ENCODE measurements at places on chromosomes 1 and 21. TPM values are rescaled to one million over a fixed set of nuclear protein-coding genes. Genes with fewer than 3 reads are reported as not detected.

The CLEC20A gene
- not detected for total RNA-seq

The TMOD4 gene
- total RNA-seq: 0.83 TPM

The LCE2C gene
- not detected for total RNA-seq

The MATN1 gene
- total RNA-seq: 0.57 TPM

DNA sequence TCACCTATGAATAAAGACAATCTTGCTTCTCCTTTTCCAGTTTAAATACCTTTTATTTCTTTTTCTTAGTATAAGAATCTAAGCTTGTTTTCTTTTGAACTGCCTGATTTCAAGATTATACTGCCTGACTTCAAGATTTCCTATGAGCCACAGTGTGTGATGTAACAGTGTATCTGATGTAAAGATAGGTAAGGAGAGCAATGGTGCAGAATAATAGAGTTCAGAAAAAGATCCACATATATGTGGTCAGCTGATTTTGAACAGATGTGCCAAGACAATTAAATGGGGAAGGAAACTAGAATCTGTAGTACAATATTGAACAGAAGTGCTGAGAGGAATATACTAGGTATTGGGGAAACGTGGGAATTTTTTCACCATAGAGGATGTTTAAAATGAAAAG lies 21.0 kb downstream of the EXO1 start:
- no peak overlapping the region for H3K27ac ChIP-seq
- no peak overlapping the region for H3K4me3 ChIP-seq
- H3K4me1 ChIP-seq: no peaks in the 10 kb centered on the region
- DNase-seq: no peak
- H3K36me3 ChIP-seq: no peaks in the 10 kb centered on the region

- no peak for DNase-seq
- H3K36me3 ChIP-seq: peaks cover 18% of the 10 kb centered on the region
- H3K4me3 ChIP-seq: no peak overlapping the region
- H3K4me1 ChIP-seq: no peaks in the 10 kb centered on the region
- H3K27me3 ChIP-seq: no peaks in the 10 kb centered on the region
Observed at GRCh38 chr1:167782946-167783345, 61.2 kb downstream of the MPZL1 start.

DNA sequence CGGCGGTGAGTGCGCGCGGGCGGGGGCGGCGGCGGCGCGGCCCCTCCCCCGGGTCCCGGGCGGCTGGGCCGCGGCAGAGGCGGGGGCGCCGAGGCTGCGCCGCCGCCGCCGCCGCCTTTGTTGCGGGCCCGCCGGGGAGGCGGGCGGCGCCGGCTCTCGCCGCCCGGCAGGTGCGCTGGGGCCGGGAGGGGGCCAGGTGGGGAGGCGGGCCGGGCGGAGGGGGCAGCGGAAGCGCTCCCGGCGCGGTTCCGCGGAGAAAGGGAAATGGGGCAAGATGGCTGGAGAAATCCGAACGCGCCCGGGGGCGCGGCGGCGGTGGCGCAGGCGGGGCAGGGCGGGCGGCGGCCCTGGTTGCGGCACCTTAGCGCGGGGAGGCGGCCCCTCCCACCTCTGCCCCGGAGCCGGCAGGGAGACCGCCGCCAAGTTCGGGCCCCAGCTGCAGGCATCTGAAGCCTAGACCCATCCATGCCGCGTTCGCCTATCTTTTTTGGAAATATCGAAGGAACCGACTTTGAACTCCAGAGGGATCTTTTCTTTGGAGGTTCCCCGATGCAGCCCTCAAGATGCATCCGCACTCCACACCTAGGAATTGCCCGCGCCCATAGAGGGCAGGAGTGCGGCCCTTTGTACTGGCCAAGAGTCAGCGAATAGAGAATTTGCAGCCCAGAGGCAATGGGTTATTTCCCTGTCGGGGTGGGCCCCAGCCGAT lies 479 bp downstream of the POGK start:
- peak; percentile 46 for DNase-seq
- peaks cover 10% of the 10 kb centered on the region for H3K4me1 ChIP-seq
- peak overlapping the region; percentile 98 for H3K27ac ChIP-seq
- no peaks in the 10 kb centered on the region for H3K27me3 ChIP-seq
- H3K4me3 ChIP-seq: peak overlapping the region; percentile 62

DNA sequence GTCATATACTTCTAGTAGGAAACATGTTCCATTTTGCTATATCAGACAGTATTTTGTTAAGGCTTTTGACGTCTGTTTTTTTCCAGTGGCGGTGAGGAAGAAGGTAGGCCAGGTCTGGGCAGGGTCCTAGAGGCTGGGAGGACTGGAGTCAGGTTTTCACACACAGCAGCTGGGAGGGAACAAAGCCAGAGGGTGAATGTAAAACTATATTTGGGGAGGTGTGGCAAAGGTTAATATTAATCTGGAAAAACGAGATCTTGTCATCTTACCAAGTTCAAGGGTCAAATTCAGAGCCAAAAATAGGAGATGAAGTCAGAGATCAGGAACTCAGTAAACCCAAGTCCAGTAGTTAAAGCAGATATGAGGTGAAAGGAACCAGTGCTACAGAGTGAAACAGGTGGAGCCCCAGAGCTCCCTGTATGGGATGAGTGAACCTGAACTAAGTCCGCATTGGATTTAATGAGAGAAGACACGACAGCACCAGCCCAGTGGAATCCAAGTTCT lies 10.7 kb upstream of the OTUD7B start:
- peak overlapping the region; percentile 70 for H3K27ac ChIP-seq
- H3K36me3 ChIP-seq: no peaks in the 10 kb centered on the region

DNA sequence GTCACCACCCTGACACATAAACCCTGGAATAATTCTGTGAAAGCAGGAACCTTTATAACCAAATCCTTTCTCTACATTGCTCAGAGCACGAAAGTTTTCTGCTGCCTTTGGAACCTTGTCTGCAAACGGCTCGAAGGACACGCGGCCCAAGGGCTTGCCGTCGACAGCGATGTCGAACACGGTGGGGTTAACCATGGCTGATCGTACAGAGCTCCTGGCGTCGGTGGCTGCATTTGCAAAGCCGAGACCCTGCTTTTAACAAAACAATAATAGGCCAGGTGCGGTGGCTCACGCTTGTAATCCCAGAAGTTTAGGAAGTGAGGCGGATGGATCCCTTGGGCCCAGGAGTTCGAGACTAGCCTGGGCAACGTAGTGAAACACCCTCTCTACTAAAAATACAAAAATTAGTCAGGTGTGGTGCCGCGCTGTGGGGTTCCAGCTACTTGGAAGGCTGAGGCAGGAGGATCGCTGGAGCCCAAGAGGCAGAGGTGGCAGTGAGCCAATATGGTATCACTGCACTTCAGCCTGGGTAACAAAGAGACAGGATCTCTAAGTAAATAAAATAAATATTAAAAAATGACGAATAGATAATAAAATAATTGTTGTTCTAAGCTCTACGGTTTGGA lies 2.2 kb upstream of the EIF2B3 start:
- H3K4me1 ChIP-seq: peaks cover 10% of the 10 kb centered on the region
- no peaks in the 10 kb centered on the region for H3K27me3 ChIP-seq
- DNase-seq: no peak

- no peaks in the 10 kb centered on the region for H3K27me3 ChIP-seq
- no peak overlapping the region for H3K27ac ChIP-seq
- H3K36me3 ChIP-seq: no peaks in the 10 kb centered on the region
- no peak for DNase-seq
- H3K4me3 ChIP-seq: no peak overlapping the region
- no peaks in the 10 kb centered on the region for H3K4me1 ChIP-seq
Observed at GRCh38 chr21:38468989-38469388, 29.3 kb downstream of the ERG start.

DNA sequence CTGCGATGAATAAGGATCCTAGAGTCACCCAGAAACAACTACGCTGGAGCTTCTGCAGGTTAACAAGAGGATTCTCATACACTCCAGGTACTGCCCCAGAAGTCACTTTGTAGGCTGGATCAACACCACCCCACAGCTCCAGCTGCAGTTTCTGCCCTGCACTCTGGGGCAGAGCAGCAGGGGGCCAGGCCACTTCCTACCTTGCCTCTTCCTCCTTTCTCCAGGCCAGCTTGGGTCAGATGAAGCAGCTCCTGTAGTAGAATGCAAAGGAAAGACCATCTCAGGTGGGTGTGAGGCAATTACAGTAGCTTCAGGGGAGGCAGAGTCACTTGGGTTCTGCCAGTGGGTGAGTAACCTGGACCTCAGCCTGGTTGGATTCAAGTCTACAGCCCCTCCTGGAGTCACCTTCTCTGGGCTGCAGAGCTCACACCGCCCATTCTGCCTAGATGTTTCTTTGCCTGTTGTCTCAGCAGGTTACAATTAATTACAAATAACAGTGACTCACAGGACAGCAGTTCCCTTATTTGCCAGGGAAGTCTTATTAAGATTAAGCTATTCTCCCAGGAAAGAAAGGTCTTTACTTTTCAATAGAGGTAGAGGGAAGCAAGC lies 24.4 kb upstream of the BCAR3 start:
- no peak overlapping the region for H3K27ac ChIP-seq
- H3K27me3 ChIP-seq: no peaks in the 10 kb centered on the region
- H3K36me3 ChIP-seq: no peaks in the 10 kb centered on the region
- H3K4me1 ChIP-seq: peaks cover 19% of the 10 kb centered on the region

- peaks cover 4% of the 10 kb centered on the region for H3K36me3 ChIP-seq
- no peaks in the 10 kb centered on the region for H3K4me1 ChIP-seq
- no peaks in the 10 kb centered on the region for H3K27me3 ChIP-seq
- no peak overlapping the region for H3K4me3 ChIP-seq
- no peak overlapping the region for H3K27ac ChIP-seq
- DNase-seq: no peak
Observed at GRCh38 chr1:167922023-167922422, 8.1 kb upstream of the ADCY10 start.

GRCh38 chr1:186210258-186210657 lies 164.8 kb downstream of the TPR start:
- no peaks in the 10 kb centered on the region for H3K27me3 ChIP-seq
- H3K36me3 ChIP-seq: no peaks in the 10 kb centered on the region
- H3K4me3 ChIP-seq: no peak overlapping the region
- H3K27ac ChIP-seq: no peak overlapping the region
- DNase-seq: no peak

GRCh38 chr21:17616831-17617230 lies 4.1 kb upstream of the BTG3 start:
- H3K36me3 ChIP-seq: no peaks in the 10 kb centered on the region
- no peaks in the 10 kb centered on the region for H3K4me1 ChIP-seq
- no peaks in the 10 kb centered on the region for H3K27me3 ChIP-seq
- H3K4me3 ChIP-seq: no peak overlapping the region
- H3K27ac ChIP-seq: no peak overlapping the region

DNA sequence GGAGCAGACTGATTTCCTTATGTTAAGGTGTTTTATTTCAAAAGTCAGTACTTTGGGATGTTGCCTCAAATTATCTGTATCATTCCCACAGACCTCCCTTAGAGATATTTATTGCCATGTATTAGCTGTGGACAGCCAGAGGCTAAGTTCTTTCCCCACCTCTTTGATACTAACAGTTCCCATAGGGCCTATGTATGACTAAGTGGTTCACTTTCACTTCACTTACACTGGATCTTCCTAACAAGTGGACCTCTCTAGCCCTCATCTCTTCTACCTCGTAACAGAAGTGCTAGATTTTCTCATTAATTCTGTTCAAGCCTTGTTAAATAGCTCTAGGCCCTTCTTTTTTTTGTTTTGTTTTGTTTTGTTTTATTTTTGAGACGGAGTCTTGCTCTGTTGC lies 6.2 kb downstream of the TRAF5 start:
- H3K4me3 ChIP-seq: no peak overlapping the region
- no peak overlapping the region for H3K27ac ChIP-seq
- H3K36me3 ChIP-seq: no peaks in the 10 kb centered on the region
- H3K27me3 ChIP-seq: no peaks in the 10 kb centered on the region
- peaks cover 6% of the 10 kb centered on the region for H3K4me1 ChIP-seq
- no peak for DNase-seq

- H3K27ac ChIP-seq: no peak overlapping the region
- H3K36me3 ChIP-seq: peaks cover 13% of the 10 kb centered on the region
- H3K4me3 ChIP-seq: no peak overlapping the region
- H3K27me3 ChIP-seq: no peaks in the 10 kb centered on the region
Observed at GRCh38 chr1:179083533-179083932, 1.7 kb downstream of the TOR3A start.

DNA sequence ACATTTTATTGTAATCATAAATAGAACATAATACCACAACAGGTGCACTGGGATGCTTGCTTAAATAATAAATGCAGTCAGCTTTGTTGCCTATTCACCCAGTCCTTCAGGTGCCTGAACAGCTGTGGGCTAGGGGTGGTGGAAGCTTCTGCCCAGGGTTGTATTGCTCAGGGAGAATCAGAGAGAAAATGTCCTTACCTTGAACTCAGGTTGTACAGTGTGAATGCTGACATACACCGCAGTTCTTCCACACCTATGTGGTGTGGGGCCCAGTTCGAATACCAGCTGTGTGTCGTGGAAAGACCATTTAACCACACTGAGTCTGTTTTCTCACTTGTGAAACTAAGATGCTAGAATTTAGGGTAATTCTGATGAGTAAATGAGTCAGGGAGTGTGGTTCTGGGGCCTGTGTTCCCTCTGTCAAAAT lies 115.7 kb upstream of the ATP1A1 start:
- no peak overlapping the region for H3K4me3 ChIP-seq
- H3K27me3 ChIP-seq: no peaks in the 10 kb centered on the region
- no peak for DNase-seq
- no peaks in the 10 kb centered on the region for H3K36me3 ChIP-seq
- H3K27ac ChIP-seq: no peak overlapping the region

- no peaks in the 10 kb centered on the region for H3K27me3 ChIP-seq
- H3K36me3 ChIP-seq: no peaks in the 10 kb centered on the region
- H3K27ac ChIP-seq: no peak overlapping the region
- peak; percentile 90 for DNase-seq
Observed at GRCh38 chr1:59292562-59292961, 4.3 kb upstream of the FGGY start.

GRCh38 chr1:5311634-5312292 lies 657.4 kb downstream of the AJAP1 start:
- H3K36me3 ChIP-seq: no peaks in the 10 kb centered on the region
- no peak overlapping the region for H3K27ac ChIP-seq
- DNase-seq: no peak
- H3K4me1 ChIP-seq: no peaks in the 10 kb centered on the region
- no peak overlapping the region for H3K4me3 ChIP-seq

DNA sequence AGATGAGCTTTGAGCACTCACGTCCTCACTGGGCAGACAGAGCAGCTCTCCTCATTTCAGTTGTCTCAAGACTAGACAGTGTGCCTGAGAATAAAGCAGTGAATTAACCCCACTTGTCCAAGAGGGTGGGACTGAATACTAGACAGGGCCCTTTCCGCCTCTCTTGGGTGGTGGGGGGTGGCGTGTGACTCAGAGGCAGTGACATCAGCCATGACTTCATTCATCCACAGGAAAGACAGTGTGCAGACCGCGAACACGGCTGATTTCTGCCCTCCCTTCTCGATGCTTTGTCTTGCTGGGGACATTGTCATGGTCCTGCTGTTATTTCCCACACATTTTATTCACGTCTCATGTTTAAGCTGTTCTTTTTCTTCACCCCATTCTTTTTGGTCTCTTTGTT lies 64.9 kb downstream of the FGGY start:
- no peaks in the 10 kb centered on the region for H3K27me3 ChIP-seq
- no peaks in the 10 kb centered on the region for H3K36me3 ChIP-seq
- H3K4me1 ChIP-seq: no peaks in the 10 kb centered on the region
